Stimulated activated CD8-positive, alpha-beta memory T cell treated with anti-CD3 and anti-CD28 coated beads, Interleukin-12 subunit alpha, Interleukin-12 subunit beta, amount 100 ng/mL, for 4 hours (primary cell): ENCODE measurements at places on chromosomes 3 and 15.

- no peak for DNase-seq
These were observed at the start of gene ALDH1L1 for GRCh38 chr3:126180477-126181397. Gene ALDH1L1, minus strand, starts transcription at chr3:126180586. Its CDS starts 19,607 bp downstream, at chr3:126160979.

GRCh38 chr3:66625505-66626216, 124.8 kb upstream of the LRIG1 start:
- no peak for DNase-seq

GRCh38 chr3:31636694-31637442, 104.1 kb downstream of the STT3B start:
- no peak for DNase-seq

- no peak for DNase-seq
These were observed 4.0 kb downstream of the PARP3 start for GRCh38 chr3:51945926-51946705.

GRCh38 chr3:174986685-174987084, 127.6 kb downstream of the NAALADL2 start:
- DNase-seq: no peak

DNA sequence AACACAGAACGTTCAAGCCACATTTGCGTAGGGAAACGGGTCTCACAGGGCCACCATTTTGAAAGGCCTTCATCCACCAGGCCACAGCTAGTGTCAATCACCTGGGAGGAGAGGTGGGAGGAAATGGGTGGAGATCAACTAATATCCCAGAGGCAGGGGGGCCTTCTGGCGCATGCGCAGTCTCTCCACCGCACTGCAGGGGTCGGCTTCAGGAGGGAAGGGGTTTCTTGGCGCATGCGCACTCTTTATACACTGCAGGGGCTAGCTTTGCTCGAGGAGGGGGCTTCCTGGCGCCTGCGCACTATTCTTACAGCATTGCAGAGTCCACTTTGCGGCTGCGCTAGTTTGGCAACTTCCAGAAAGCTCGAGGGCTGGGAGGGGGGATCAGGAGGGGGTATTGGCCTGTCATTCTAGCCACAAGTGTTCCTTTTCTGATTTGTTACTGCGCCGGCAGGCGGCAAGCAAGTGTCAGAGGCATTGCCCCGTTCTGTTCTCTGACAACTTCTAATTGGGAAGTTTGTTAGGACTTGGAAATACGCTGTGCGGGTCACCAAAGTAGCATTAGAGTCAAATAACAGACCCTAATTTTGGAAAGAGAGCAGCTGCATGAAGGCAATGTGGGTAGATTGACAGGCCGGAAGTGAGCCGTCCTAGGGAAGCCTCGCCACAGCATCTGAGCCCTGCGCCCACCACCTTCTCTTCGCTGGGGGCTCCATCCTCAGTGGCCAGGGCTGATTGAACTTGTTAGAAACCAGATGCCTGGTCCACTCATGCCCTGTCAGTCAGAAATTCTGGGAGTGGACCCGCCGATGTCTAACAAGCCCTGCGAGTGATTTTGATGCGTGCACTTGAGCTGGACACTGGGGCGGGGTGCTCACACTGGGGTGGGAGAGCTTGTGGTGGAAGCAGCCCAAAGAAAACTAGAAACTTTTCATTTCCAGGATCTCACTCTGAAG, 173.5 kb upstream of the NDN start:
- DNase-seq: no peak

DNA sequence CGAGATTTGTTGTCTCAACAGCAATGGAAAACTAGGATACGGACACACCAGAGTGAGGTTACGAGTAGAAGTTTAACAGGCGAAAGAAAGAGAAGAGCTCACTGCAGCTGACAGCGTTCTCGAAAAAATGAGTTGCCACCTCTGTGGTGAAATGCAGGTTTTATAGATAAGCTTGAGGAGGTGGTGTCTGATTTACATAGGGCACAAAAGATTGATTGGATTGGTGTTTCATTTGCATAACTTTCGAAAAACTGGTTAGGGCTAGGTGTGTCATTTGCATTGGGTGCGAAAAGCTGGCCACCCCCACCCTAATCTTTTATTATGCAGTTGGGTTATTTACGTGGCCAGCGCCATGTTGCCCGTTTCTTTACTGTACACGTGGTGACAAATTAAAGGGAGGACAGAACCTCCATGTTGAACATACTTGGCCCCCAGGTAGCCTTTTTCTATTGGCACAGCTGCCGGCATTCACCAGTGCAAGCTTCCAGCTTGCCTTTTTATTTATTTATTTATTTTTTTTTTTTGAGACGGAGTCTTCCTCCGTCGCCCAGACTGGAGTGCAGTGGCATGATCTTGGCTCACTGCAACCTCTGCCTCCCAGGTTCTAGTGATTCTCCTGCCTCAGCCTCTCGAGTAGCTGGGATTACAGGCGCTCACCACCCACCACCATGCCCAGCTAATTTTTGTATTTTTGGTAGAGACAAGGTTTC, 8.3 kb downstream of the IFT122 start:
- no peak for DNase-seq

GRCh38 chr3:116087426-116087825, 357.9 kb downstream of the LSAMP start:
- no peak for DNase-seq

DNA sequence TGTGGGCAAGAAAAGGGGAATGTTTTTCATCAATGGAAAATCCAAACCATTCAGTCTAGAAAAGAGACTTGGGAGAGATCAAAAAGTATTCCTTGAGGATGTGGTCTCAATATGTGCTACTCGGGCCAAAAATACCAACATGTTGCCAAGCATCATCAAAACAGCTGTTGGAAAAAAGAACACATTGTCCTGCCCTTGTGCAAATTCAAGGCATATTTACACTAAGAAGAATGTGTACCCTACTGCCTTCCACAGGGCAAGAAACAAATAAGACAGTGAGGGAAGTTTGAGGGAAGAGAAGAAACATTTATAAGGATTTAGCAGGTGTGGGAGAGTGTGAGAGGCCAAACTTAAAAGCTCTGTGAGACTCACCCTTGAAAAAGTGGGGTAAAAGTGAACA, 252.1 kb downstream of the NTRK3 start:
- DNase-seq: no peak

- DNase-seq: no peak
These were observed 67.7 kb downstream of the LDHAL6B start for GRCh38 chr15:59274126-59274970.

- no peak for DNase-seq
These were observed 88.8 kb downstream of the EPHB1 start for GRCh38 chr3:134883697-134884385.

- no peak for DNase-seq
These were observed 104.0 kb upstream of the ATP10A start for GRCh38 chr15:25967116-25967515.

DNA sequence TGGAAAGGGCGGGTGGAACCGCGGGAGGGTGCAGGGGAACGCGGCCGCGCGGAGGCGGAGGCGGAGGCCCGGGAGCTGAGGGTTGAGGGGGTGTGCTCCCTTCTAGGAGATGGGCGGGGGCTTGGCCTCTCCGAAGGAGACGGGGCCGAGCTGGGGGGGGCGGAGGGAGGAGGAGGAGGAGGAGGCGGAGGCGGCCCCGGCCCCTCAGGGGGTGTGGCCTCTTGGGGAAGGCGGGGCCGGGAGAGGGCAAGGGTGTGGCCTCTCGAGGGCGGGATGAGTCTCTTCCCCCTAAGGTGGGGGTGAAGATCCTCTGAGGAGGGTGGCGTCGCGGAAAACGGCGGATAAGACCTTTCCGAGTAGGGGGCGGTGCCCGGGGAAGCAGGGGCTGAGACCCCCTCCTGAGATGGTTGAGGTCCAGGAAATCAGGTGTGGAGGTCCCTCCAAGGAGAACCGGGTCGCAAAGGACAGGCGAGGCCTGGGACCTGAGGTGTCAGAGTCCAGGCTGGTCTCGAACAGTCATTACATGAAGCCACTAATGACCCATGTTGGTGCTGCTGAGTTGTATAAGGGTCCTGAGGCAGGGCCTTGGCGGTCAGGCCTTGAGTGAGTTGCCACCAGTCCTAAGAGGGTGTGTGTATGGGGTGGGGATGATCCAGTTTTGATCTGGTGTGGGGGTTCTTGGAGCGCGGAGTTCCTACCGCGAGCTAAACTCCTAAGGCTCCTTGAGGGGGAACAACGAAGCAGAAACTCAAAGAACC, 759 bp downstream of the WDR6 start:
- DNase-seq: peak; percentile 80

- no peak for DNase-seq
These were observed 5.7 kb downstream of the PLCH1 start for GRCh38 chr3:155739154-155739553.

GRCh38 chr15:96106628-96107027, 223.9 kb upstream of the NR2F2 start:
- DNase-seq: no peak

DNA sequence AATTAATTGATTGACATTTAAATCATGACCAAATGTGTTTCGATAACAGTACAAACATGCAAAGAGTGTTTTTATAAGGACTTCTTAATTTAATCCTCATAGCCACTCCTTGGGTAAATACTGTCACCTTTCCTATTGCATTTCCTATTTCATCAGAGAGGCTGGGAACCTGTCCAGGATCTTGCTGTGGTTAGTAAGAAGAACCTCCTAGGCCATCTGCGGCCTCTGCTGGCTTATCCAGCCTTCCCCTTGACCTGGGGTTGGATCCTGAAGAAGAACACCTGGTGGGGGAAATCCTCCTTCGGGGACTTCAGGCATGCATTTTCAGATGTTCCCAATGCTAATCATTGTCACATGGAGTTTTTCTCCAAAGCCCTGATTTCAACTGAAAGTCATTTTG, 25.5 kb downstream of the GLDN start:
- DNase-seq: no peak

DNA sequence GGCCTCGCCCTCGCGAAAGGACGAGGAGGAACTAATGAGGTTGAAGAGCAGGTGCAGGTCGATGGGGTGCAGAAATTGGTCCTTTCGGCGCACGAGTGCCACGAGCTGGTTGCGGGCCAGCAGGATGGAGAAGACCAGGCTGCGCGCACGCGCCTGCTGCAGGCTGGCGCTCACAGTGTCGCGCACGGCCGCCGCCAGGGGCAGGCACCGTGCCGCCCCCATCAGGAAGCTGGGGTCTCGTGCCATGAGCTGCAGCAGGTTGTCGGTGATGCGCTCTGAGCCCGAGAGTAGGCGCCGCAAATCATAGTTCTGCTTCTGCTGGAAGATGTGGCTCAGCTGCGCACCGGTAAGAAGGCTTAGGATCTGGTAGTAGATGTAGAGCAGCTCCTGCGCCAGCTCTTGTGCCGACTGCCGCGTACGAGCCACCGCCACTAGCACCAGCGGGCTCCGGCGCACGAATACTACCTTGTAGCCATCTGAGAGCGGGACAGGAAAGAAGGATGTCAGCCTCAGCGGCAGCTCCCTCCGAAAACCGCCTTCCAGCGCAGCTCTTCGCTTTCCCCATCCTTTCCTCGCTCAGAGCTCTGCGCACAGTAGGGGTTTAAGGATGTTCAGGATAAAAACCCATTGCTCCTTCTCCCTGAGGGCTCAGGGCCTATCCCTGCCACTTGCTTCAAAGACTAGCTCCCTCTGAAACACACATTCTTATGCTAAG, 6.9 kb upstream of the MST1R start:
- no peak for DNase-seq

DNA sequence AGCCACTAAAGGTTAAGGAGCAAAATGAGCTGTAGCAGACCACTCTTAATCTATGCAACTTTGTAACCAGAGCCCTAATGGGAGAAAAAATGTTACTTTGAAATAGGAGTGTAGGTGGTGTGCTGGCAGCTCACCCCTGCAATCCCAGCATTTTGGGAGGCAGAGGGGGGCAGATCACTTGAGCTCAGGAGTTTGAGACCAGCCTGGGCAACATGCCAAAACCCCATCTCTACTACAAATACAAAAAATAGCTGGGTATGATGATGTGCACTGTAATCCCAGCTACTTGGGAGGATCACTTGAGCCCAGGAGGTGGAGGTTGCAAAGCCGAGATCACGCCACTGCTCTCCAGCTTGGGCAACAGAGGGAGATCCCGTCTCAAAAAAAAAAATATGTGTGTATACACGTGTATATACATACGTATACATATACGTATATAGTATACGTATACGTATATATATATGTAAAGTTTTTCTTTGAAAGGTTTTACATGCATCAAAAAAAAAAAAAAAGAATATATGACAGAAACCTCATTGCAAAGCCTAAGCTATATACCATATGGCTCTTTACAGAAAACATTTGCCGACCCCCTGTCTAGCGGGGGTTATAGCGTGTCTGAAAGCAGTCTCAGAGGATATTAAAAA, 15.7 kb downstream of the CAPN7 start:
- DNase-seq: no peak

DNA sequence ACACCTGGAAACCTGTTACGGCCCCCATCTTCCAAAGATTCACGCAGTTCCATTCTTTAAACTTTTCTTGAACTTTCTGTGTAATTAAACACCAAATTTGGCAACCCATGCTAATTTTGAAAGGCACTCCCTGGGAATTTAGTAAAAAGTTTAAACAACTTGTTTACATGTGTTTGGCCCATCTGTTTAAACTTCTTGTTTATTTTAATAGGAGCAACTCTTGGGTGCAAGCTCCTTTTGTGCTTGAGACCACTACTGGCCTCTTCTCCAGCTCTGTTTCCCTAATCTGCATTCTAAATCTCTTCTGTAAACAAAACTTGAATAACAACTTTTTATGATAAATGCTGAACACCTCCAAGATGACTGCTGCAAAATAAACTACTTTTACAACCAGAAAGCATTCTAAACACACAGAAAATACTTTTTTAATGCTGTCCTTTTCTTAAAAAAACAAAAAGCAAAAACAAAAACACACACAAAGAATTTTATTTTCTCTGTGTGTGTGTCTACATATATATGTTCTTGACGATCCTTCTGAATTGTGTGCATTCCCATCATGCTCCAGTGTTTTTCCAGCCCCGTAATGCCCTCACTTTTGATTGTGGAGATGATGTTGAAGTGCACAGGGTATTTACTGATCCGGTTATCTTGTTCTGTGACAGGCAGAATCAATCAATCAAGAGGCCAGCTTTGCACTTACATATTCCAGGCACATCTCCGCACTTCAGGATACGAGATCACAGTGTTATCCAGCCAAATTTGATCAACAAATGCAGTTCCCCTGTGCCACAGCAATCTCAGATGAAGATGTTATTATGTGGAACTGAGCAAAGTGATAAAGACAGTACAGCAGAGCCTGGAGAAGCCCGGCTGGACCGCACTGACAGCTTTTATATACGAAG, 416.9 kb downstream of the FOXP1 start:
- no peak for DNase-seq

GRCh38 chr15:67784856-67785430, 40.4 kb upstream of the SKOR1 start:
- no peak for DNase-seq

GRCh38 chr3:25478211-25478757, 50.2 kb downstream of the RARB start:
- DNase-seq: no peak

DNA sequence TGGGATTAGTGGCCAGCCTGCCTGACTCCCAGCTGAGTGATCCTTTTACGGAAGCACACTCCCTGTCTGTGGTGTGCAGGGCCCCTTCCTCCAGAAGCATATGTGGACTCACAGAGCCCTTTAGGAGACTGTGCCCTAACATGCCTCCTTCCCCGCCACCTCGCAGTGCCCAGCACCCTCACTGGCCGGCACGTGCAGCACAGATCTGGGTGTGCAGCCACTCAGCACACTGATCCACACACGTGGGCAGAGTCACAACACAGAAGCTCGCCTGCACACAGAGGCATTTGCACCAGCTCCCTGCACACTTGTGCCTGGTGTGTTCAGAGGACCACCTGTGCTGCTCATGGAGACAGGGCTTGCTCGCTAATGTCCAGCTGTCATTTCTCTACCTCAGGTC, 23.6 kb upstream of the CSPG4 start:
- DNase-seq: no peak

- no peak for DNase-seq
These were observed 65.4 kb upstream of the P2RY1 start for GRCh38 chr3:152769523-152769922.

- no peak for DNase-seq
These were observed 22.6 kb upstream of the MTMR10 start for GRCh38 chr15:31013863-31014607.
